Dorsolateral prefrontal cortex (tissue), 122 donors: ENCODE measurements at places on chromosomes 13 and 19.

GRCh38 chr13:114077933-114078325 lies 54.5 kb downstream of the RASA3 start:
- DNase-seq, result peak; percentile 69

GRCh38 chr13:60273971-60274527 lies 110.3 kb upstream of the DIAPH3 start:
- no peak for DNase-seq

DNA sequence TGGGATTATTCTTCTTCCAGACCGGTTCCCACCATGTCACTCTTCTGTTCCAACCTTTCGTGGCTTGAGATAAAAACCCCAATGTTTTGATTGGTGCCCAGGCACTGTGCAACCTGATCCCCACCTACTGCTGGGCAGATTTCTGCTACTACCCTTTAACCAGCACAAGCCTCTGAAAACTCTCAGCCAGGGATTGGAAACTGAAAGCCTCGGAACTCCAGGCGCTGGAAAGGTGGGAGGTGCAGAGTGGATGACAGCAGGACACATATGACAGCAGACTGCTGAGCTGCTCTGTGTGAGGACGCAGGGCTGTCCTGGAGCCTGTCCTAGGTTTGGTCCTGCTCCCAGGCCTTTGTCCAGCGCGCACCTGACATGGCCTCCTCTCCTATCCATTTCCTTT lies 68.5 kb upstream of the GTF3A start:
- DNase-seq, result no peak

GRCh38 chr13:79003989-79004898 lies 345.3 kb upstream of the OBI1 start:
- DNase-seq, result no peak

DNA sequence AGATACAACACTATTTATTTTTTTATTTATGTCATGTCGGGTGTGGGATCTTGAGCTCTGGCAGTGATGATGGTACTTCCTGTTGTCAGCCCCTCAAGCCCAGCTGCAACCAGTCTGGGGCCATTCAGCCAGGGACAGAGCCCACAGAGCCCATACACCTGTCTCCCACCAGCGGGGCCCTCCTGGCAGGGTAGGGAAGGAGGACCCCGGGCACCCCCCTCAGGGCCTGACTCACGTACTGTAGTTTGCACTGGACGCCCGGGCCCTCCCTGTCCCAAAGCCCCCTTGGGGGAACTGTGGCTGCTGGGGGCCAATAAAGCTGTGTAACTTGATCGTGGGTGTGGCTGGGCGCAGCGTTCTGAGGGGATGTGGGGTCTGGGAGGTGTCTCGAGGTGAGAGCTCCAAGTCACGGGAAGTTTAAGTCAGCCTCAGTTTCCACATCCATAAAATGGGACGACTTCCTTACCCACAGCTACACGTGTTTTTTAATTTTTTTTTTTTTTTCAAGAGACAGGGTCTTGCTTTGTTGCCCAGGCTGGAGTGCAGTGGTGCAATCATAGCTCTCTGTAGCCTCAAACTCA lies 9.5 kb downstream of the ATG4D start:
- no peak for DNase-seq

DNA sequence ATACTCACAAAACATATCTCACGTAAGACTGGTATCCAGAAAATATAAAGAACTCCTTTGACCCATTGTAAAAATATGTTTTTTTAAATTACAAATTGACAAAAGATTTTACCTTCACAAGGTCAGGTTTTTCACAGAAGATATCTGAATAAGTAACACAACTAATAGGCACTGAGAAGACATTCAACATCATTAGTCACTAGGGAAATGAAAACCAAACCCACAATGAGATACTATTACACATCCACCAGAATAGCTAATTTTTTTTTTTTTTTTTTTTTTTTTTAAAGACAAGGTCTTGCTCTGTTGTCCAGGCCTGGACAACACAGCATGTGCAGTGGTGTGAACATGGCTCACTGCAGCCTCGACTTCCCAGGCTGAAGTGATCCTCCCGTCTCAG lies 157.5 kb downstream of the MIPEP start:
- DNase-seq, result no peak

- no peak for DNase-seq
These were observed 1.8 kb downstream of the CEBPG start for GRCh38 chr19:33375156-33375836.

DNA sequence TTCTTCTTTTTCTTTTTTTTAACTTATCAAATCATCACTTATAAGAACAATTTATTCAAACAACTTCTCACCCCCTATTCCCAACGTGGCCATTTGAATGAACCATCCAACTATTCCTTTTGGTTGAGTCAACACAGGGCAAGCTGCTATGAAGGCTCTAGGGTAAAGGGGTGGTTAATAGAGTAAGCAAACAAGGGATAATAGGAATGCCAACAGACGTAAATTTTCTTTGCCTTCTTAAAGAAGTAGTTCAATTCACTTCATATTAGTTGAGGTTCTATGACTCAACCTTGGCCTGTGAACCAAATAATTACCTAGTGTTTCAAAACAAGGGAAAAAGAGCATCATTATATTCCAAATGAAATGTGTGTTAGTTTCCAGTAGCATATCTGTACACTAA lies 1383.8 kb upstream of the SLC10A2 start:
- DNase-seq, result no peak

GRCh38 chr13:35723053-35723461 lies 246.6 kb upstream of the MAB21L1 start:
- DNase-seq, result no peak

DNA sequence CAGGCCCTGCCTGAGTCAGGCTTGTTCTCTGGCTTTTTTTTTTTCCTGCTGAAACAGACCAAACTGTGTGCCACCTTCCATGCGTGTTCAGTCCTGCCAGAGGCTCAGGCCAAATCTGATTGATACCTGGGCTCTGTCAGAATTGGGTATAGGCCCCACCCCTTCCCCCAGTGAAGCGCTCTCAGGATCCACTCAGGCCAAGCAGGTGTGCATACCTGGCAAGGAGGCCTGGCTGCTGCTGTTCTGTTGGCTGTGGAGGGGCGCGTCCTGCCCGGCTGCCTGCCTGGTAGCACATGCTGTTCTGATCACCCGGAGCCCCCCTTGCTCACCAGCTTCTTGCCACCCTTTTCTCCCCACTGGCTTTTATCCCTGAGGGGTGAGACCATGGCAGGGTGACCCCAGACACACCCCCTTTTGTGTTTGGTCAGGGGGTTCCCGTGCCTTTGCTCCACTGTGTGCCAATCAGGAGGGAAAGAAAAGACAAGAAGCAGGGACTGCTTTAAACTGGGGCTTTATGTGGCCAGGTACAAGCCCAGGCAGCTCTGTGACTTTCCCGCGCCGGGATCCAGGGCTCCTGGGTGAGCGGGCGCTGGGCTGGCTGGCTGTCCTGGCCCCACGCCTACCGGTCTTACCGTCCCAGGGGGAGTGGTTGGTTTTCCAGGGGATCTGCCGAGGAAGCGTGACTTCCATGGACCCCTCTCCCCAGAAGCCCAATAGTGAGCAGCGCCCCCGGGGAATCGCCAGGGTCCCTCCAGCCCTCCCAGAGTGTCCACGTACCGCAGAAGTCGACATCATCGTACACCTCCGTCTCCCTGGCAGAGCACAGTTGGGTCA lies 12.7 kb downstream of the PRAM1 start:
- no peak for DNase-seq

- DNase-seq, result no peak
These were observed 8.3 kb upstream of the SMIM44 start for GRCh38 chr19:3491396-3492119.

- DNase-seq, result no peak
These were observed 74.7 kb downstream of the MUC16 start for GRCh38 chr19:8935460-8935859.

DNA sequence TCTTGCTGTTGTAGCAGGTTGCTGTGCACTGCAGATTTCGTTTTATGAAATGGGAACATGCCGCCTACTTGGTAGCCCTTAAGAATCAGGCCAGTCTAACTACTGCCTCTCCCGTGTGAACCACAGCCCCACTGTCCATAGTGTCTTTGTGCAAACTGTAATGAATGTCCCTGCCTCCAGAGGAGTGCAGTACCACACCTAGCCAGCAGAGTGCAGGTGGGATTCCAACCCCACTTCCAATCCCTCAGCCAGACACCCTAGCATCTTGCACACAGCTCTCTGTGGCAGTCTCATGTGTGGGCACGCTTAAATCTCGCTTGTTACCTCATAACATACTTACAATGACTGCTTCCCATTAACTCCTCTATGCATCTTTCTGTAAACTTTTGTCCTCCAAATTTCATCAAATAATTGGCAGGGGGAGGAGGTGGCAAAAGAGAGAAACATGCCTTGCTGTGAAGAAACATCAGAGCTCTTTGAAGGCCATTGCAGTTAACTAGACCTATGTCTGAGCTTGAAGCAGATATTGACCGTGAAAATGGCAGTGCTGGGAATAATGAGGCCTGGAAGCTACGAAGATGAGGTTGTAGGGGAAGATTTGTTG lies 47.2 kb downstream of the ZAR1L start:
- no peak for DNase-seq

DNA sequence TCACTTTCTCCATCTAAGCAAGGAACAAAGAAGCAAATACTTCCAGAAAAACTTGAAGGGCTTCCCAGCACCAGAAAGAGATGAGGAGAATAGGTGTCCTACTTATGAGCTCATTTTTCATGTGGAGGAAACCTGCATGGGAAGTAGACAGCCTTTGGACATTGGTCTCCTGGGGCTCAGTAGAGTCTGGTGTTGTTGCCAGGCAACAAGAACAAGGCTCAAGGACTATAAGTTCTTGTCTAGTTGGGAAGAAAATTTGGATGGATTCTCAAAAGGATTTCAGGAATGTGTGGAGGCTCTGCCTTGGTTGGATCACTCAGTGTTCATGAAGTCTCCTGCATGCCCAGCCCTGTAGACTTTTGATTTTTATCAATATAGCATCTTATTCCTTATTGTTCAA lies 84.5 kb downstream of the MBNL2 start:
- DNase-seq, result no peak

DNA sequence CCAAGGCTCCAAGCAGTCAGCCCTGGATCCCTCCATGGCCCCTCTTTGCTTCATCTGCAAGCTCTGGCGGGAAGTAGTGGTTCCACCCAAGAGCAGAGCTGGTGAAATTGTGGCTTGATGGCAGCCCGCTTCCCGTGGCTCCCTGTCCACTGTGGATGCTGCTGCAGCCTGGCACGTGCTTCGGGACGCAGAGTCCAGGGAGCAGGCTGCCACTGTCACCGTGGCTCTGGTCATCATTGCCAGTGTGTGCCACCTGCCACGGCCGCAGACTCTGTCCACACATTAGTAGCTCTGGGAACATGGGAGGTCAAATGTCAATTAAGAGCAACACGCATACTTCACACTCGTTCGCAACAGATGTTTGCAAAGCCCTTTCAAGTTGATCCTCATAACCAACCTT lies 40.8 kb upstream of the RNF17 start:
- DNase-seq, result no peak

- DNase-seq, result peak; percentile 47
These were observed 30.0 kb upstream of the POP4 start for GRCh38 chr19:29576046-29576606.

DNA sequence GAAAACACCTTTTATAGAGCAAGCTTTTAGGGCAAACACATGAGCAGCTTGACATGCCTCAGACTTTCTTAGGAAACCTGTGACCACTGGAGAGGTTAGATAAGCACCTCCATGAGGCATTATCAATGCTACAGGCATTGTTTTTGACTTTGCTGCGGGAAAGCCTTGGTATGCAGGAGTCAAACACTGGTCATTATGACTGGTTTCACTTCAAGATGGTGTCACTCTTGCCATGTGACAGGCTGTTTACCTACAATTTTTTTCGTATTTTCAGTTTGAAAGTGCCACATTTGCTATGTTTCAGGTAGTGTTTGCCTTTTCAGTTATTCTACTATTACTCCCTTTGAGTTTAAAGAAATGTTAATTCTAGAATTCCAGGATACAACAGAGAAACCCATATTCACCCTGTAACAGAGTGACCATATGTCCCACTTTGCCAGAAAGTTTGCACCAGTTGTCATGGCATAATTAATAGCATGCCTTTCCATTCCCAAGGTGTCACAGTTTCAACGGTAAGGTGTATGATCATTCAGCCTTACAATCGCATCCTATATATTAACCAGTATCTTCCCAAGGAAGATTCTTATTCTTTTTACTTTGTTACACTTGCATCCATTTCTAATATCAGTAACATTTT lies 33.0 kb downstream of the USP12 start:
- no peak for DNase-seq

GRCh38 chr13:30486230-30487074 lies 20.7 kb upstream of the HMGB1 start:
- no peak for DNase-seq

GRCh38 chr19:11763611-11764010 lies 3.2 kb upstream of the ZNF441 start:
- DNase-seq, result no peak

DNA sequence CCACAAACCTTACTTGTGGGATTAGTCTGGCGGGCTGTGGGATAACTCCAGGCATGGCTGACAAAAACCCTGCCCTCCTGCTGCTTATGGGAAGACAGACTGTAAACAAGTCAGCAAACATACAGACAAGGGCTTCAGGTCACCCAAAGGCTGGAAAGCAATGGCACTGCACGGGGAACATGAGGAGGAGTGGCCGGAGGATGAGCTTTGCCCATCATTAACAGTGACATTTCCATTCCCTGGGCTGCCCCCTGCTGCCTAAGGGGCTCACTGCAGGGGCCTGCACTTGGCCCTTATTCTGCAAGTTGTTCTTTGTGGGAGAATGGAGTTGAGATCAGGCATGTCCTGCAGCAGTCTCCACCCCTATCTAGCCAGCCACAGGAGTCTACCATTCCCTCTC lies 91.3 kb downstream of the UQCRFS1 start:
- no peak for DNase-seq

DNA sequence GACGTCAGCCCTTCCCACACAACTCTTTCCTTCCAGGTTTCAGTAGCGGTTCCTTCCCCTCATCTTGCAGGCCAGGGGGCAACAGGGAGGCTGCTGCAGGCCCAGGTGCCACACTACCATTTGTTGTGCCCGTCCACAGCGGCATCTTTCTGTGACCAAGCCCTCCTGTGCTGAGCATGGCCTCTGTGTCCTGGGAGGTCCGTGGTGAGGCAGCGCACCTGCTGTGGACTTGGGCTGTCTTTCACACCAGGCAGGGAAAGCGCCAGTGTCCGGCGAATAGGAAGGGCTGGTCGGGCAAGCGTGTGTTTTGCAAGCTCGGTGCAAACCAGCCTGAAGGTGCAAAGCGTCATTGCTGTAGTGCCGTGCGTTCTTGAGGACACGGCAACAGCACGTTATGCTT lies 21.4 kb downstream of the SLC15A1 start:
- DNase-seq, result no peak

GRCh38 chr13:24727731-24728601 lies 36.0 kb upstream of the RNF17 start:
- DNase-seq, result peak; percentile 66

GRCh38 chr19:17555480-17555928 lies at the start of gene COLGALT1:
COLGALT1 (plus strand) TSS chr19:17555649; CDS start chr19:17555714, 65 bp downstream.
- peak; percentile 98 for DNase-seq

GRCh38 chr19:18086590-18087138 lies at the start of gene IL12RB1:
IL12RB1 (minus strand) TSS chr19:18086934; CDS start chr19:18086823, 111 bp downstream.
- no peak for DNase-seq

- DNase-seq, result no peak
These were observed 1711.8 kb downstream of the EFNB2 start for GRCh38 chr13:104823709-104824108.
